ENCODE measurements at places on chromosomes 7 and 10. TPM values are rescaled to one million over a fixed set of nuclear protein-coding genes. Genes with fewer than 3 reads are reported as not detected.

The C10orf67 gene
- total RNA-seq = 0.15 TPM

- peak; percentile 85 for DNase-seq
Measured at GRCh38 chr7:137592232-137592896, 248.8 kb upstream of the PTN start.

GRCh38 chr10:102460836-102461186, 9.5 kb upstream of the C10orf95 start:
- no peak for DNase-seq

DNA sequence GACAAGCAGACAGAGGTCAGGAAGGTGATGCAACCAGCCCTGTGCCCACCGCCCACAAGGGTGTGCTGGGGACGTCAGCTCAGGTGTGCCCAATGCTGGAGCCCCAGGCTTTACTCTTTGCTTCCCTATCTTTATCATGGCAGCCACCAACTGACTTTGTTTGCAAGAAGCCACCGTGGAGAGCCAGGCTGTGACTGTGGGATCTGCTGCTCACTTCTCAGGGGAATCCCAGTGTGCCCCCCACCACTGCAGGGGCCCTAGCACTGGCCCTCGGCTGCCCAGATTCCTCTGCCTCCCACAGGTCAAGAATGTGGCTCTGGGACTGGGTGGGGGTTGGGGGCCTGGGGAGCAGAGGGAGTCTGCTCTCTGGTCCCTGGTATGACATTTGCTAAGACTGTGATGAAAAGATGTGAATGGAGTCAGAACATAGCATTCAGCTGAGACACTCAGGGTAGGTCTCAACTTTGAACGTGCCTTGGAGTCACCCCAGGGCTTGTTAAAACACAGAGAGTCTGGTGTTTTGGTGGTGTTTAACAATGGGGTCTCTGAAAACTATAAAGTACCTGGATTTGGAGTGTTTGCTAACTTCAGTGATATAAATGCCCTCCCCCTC, 47.3 kb downstream of the ARHGAP22 start:
- DNase-seq = no peak

GRCh38 chr10:112858986-112859651, 90.9 kb upstream of the TCF7L2 start:
- no peak for DNase-seq

DNA sequence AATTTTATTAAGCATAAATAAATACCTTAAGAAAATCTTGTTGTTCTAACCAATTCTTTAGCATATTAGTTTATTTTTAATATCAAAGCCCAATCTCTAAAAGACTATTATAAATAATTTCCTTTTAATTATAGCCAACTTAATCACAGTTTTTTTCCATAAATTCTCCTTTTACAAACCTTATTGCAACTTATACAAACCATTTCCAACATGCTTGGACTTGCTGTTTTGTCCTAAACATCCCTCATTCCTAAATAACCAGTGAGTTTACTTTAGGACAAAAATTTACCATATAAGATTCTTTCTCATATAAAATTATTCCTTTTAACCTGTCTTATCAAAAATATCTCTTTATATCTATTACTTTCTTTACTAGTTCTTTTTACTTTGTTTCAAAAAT, 25.2 kb upstream of the LSM8 start:
- peak; percentile 8 for DNase-seq

- no peak for DNase-seq
Measured at GRCh38 chr10:69600761-69601330, 27.6 kb upstream of the NEUROG3 start.

GRCh38 chr10:123967626-123968243, 76.1 kb upstream of the CPXM2 start:
- DNase-seq = peak; percentile 63

DNA sequence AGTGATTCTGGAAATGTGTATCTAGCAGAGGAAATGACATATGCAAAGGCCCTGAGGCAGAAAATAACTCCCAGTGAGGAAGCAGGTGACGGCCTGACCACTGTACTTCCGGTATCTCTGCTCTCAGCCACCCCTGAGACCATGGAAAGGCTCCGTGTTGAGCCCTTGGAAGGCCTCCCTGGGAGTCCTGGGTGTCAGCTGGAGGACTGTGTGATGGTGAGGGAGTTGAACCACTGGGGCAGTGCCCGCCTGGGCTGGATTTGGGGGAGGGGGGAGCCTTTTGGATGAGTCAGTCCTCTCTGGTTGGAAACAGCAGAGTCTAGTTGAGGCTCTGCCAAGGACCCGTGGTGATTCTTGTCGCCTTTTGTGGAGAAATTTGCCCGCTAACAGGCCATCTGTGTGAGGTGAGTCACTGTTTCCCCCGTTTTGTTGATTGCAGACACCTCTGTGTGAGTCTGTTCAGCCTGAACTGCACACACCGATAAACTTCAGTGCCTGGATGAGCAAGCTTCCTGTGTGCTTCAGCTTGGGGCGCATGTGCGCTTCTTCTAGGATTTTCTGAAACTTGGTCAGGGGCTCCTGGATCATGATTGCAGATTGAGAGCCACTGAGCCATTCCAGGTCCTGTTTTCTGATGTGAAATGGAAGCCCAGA, 98.6 kb downstream of the GRK5 start:
- DNase-seq = peak; percentile 89
